Stimulated activated CD8-positive, alpha-beta memory T cell treated with anti-CD3 and anti-CD28 coated beads, Interleukin-4, amount 100 ng/mL, for 1 hour (primary cell): ENCODE measurements at places on chromosomes 7 and 10.

DNA sequence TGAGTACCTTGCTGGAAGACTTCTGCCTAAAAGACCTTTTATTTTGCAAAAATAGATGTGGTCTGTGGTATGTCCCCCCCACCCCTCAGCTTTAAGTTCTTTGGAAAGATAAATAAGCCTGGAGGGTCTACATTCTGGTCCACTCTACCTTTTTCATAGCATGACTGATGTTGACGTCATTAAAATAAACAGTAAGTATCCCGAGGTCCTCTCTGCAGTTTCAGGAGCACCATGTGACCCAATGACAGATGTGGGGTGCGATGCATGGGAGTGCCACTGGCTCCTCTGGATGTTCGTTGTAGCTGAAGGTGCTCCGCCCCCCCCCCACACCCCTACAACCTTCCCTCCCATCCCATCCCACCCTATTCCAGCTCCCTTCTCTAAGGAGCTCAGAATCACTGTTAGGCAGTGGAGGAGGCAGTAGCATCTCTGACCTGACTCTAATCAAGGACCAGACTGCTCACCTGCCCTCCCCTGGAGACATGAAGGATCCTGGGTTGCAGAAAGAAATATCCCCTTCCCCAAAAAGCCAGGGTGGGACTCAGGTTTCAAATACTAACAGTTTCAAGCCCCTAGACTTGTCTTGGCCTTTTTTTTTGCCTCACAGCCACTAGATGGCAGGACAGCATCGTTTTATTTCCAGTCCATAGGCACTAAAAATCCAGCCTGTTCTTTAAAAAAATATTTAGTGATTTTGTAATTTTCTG lies 25.1 kb downstream of the CASP7 start:
- DNase-seq, result no peak

GRCh38 chr7:11655163-11655562 lies 176.8 kb downstream of the THSD7A start:
- no peak for DNase-seq

GRCh38 chr10:90775351-90776028 lies 82.3 kb downstream of the HTR7 start:
- DNase-seq, result no peak

DNA sequence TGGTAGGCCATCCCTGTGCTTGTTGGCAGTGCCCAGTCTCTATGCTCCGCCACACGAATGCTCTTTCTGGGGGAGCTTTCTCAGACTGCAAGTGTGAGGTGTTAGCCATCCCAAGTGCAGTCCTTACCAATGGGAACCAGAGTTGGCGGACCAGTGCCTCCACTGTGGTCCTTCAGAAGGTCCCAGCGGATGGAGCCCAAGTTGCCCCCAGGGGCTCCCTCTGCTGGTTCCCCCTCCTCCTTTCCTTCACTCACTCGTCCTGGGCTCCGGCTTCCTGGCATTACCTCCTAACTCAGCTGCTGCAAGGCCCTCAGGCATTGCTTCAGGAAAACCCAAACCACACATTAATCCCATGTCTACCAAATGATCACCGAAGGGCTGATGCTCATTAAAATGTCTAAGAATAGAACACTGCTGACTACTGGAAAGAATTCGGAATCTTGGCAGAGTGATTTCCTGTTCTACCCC lies 139.8 kb downstream of the CUBN start:
- no peak for DNase-seq

DNA sequence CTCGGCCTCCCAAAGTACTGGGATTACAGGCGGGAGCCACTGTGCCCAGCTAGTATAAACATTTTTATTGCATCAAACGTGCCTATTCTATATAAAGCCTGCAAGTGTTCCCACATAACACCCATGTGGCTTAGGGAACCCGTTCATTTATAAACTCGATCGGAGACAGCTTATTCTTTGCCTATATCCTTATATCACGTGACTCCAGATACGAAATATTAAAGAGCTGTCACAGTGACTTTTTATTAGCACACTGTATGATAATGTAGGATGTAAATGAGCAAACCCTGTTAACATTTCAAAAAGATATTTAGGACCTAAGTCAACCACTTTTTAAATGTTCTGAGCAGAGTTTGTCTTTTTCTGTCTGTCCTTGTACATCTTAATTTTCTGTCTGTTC lies 642.9 kb upstream of the ADARB2 start:
- DNase-seq, result no peak

DNA sequence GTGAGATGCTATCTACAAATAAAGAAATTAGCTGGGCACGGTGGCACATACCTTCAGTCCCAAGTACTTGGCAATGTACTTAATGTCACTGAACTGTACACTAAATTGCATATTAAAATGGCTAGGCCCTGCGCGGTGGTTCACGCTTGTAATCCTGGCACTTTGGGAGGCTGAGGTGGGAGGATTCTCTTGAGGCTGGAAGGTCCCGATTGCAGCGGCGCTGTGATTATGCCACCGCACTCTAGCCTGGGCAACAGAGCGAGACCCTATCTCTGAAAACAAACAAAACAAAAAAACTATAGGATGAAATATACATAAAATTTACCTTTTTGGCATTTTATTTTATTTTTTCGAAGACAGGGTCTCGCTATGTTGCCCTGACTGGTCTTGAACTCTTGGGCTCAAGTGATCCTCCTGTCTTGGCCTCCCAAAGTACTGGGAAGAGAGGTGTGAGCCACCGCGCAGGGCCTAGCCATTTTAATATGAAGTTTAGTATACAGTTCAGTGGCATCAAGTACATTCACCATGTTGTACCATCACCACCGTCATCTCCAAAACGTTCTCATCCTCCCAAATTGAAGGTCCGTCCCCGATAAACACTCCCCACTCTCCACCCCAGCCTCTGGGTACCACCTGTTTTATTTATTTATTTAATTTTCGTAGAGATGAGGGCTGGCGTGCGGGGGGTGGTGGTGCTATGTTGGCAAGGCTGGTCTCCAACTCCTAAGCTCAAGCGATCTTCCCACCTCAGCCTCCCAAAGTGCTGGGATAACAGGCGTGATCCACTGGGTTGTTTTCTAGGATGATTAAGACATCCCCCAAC lies 1.3 kb upstream of the EIF3B start:
- DNase-seq, result no peak

GRCh38 chr7:51079494-51079893 lies 237.1 kb downstream of the COBL start:
- DNase-seq, result no peak
